Activated CD8-positive, alpha-beta memory T cell treated with anti-CD3 and anti-CD28 coated beads, Interleukin-2, amount 50 U/mL, for 4 hours (primary cell): ENCODE measurements at places on chromosomes 3 and 15.

DNA sequence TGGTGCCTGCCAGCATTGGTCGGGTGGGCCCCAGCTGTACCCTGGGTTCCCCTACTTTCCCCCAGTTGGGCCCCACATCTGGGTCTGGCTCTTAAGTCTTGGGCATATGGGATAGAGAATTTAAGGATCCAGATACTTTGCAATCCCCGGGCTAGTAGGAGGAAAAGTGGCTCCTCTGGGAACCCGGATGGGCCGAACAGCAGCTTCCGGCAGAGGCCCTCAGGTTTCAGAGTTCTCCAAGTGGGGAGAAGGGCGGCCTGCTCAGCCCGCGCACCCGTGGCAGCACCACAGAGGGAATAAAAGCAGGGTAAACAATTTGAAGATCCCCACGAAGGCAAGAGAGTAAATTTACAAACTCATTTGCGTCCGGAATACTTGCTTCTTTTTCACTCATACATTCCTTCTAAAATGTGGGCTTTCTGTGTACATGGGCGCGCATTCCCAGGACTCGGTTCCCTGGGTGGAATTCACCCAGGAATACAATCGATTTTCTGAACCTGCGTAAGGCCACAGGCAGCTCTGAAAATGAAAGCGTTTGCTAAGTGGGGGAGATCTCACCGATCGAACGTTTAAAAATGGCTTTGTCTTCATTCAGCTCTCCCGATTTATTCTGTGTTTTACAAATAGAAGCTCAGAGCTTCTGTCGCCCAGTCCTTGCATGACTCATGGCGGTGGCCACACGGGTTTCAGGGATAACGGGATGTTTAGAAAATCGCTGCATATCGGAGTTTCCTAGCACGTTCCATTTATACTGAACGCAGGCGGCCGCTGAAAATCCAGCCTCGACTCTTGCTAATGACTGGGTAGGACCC, 74.0 kb upstream of the POLG start:
- no peak for DNase-seq

- DNase-seq: no peak
Measured at GRCh38 chr15:78509726-78510312, 2.4 kb downstream of the HYKK start.

DNA sequence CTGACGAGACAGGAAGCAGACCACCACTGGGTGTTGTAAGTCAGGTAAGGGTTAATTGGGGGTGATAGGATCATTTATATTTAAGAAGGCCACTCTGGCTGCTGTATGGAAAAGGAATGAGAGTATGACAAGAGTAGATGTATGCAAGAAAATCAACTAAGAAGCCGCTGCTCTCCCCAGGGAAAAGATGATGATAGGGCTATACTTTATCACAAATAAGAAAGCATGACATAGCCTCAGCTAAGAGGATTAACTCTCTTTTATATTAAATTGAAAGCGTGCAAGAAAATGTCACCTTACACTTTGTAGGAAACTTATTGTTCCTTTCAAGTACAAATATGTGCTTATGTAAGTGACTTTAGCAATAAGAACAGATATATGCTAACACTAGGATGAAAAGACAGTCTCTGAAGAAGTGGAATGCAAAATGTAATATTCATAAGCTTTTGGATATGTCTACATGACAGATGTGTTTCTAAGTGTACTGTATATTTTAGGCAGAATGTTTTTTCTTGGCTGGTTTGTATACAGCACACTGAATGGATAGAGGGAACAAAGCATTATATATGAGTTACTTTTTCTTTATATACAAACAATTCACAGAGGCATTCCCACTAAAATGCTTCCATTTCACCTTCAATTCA, 8.7 kb upstream of the NDUFB4 start:
- no peak for DNase-seq

DNA sequence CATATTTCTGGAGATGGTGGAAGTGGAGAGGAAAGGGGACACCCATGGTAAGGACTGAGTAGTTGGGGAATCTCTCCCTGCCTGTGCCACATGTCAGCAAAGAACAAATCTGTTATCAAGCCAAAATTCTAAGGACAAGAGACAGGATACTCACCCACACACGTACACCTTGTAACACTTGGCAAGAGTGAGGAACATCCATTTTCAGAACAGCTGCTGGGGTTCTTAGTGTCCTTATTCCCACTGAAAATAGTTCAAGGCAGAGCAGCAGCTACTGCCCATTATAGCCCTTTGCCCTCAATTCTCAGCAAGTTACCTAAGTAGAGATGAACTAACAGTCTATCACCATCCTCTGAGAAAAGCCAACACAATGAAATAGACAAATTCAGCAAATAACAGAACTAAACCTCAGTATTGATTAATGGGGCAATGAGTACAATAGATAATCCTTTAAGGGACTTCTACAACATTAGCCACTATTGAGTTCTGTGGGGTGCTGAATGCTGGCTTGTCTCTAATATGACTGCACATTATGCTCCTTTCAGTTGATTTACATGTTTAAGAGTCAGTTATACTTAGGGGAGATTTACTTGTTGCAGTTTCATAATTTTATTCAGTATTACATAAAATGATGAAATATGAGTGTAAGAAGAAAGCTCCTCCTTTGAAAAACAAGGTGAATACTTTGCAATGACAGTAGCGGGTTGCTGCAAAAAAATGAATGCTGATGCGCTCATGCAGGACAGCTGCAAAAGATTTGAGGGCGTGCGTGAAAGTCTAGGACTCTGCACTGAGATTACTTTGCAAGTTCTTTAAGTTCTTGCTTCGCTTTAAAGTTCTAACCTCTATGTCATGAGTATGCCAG, 22.4 kb downstream of the SENP5 start:
- DNase-seq: no peak

DNA sequence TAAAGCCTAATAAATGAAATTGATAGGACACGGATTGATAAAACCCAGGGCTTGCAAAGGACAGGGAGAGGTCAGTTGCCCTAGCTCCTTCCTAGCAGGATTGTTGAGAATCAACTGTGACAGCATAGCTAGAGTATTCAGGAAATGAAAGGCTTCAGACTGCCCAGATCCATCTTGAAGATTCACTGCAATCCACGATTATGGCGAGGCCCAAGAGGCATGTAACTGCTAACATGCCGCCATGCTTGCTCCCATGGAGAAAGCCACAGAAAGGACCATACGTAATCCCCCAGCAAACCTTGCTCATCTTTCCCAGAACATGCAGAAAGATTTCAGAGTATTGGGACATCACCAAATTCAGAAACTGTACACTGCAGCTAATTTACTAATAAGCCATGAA, 41.3 kb downstream of the MYH15 start:
- no peak for DNase-seq

DNA sequence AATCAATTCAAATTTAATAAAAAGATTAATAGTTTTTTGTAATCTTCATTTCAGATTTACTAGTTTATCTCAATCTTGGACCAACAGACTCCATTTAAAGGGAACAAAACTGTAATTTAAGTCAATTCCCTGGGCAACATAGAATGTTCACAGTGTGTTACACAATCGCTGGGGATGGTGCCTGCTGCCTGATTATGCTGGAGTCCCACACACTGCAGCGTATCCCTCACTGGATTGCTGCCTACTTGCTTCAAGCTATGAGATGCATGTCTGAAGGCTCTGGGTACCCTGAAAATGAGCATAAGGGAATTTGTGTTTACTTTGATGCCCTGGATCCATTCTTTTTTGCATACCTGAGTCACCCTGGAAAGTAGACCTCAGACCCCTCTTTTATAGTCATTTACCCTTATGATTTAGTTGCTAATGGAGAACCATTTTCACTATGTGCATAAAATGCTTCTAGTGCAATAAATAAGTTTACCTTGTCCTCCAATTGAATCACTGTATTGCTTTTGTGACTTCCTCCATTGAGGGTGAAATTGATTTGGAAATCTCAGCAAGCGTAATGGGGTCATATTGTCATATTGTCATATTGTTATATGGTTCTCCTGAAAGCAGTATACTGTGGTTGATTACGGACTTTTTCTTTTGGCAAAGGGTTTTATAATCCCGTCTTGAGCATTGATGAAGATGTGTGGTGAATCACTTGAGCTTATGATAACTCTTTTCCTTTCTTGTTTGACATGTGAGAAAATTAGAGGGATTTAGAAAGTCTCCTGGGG, 35.9 kb downstream of the ITPR1 start:
- no peak for DNase-seq

- no peak for DNase-seq
Measured at GRCh38 chr15:76169018-76169417, 109.2 kb downstream of the TMEM266 start.

DNA sequence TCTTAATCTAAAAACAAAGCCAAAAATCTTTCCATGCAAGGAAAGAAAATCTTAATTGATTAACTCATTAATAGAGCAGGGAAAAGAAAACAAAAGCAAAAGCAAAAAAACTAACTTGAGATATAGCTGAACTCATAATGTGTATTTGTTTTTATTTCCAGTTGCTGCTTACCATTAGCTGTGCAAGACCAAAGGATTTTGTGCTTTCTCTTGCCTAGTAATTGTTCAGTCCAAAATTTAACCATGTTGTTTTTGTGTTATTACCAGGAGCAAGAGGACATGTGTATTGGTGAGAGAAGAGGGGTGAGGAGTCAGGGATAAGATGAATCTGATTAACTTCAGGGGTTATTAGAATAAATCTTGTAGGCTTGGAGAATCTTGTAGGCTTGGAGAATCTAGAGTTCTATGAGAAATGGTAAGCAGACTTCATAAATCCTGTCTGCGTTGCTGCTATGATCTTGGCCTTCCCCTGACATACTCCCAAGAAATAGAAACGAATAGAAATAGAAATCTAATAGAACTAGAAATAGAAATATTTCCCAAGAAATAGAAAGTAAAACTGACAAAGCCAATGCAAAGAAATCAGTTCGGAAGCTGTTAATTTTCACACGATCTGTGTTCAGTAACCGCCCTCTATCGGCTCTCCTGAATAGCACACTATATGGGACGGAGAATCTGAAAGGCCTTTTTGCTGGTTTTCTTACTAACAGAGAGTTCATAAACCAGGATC, 72.6 kb upstream of the TNFSF10 start:
- DNase-seq: no peak

DNA sequence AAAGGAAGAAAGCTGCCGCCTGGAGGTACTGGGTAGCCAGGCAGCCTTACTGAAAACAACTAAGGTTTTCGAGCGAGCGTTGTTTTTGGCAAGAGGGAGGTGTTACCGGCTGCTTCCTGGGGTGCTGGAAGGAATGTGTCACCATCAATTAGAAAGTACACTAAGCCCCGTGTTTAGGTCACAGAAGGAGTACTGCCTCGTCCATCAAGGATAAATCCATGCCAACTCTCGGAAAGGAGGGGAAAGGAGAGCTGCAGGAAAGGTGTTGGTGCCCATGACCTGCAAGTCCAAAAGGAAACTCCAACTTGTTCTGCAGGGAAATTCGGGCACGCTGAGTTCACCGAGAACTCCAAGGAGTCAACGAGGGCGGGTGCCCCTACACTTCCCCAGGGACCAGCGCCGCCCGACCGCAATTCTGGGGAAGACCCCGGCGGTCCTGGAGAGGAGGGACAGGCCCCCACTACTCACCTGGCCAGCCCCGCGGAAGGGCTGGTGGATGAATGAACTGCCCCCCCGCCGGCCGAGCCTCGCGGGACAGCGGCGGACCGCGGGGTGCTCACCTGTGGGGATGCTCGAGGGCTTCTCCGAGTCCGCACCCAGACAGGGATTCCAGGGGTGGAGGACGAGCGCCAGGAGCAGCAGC, 542 bp downstream of the PLOD2 start:
- DNase-seq: no peak

DNA sequence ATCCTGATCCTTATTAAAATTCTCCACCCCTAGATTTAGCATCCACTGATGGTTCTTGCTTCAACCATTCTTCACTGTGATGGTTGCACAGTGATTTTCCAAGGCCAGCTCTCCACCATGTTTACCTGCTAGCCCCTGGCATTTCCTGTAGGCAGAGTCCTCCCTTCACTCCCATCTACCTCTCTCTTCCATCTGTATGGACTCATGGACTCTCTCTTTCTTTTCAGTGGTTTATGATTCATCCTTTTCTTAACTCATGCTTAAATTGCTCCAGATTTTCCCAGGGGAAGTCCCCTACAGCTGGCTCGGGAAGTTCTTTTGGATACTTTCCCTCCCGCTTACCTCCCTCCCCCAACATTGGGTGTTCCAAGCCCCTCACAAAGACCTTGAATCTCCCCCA, 18.7 kb downstream of the TGM4 start:
- DNase-seq: no peak

DNA sequence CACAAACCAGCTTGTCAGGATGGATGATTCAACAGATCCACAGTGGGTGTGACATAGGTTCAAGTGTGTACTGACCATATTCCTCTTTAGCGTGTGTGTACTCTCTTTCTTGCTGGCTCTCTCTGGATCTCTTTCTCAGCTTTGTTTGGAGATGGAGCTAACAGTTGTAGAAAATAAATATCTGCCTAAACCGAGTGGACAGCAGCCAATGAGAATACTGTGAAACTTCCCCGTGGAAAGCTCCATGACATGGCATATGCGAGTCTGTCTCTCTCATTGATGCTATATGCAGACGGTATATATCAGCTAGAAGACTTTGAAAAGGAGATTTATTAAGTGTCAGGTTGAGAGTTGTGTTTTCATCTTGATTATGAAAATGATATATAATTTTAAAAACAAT, 406.5 kb upstream of the SUCLG2 start:
- no peak for DNase-seq

GRCh38 chr15:91787198-91787597, 66.3 kb upstream of the SLCO3A1 start:
- DNase-seq: no peak

GRCh38 chr3:37864904-37865303, 3.2 kb downstream of the CTDSPL start:
- no peak for DNase-seq

DNA sequence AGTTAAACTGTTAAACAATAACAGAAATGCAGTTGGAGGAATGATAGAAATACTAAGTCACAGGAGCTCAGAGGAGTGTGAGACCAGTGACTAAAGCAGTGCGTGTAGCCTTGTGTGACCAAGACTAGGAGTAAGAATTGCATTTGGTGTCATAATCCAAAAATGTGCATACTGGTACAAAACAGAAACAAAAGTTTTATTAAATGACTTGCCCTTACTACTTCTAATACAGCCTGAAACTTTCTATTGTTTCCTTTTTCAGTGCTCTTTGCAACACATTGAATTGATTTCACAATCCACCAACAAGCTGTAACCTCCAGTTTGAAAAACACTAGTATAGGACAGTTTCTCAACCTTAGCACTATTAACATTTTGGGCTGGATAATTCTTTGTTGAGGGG, 17.1 kb downstream of the SNX1 start:
- no peak for DNase-seq

DNA sequence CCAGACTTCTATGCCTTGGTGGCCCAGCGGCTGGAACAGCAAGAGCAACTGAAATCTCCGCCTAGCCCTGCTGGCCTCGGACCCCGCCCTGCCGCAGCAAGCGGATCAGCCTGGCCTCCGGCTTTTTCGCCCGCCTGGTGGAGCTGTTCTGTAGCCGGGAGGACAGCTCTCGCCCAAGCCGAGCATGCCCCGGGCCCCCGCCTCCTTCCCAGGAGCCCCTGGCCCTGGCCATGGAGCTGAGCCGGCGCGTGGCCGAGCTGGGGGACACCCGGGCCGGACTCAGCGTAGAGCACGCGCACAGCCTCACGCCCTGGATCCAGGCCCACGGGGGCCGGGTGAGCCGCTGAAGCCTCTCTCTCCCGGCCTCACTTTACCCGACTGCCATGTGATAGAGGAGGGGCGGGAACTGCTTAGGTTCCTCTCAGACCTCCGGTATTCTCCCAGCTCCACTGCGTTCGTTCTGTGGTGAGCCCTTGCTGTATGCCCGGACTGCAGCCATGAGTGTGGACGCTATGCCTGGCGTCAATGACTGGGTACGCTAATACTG, 24.1 kb upstream of the MRPL3 start:
- DNase-seq: no peak
